ENCODE measurements at places on chromosomes 12 and 14.

DNA sequence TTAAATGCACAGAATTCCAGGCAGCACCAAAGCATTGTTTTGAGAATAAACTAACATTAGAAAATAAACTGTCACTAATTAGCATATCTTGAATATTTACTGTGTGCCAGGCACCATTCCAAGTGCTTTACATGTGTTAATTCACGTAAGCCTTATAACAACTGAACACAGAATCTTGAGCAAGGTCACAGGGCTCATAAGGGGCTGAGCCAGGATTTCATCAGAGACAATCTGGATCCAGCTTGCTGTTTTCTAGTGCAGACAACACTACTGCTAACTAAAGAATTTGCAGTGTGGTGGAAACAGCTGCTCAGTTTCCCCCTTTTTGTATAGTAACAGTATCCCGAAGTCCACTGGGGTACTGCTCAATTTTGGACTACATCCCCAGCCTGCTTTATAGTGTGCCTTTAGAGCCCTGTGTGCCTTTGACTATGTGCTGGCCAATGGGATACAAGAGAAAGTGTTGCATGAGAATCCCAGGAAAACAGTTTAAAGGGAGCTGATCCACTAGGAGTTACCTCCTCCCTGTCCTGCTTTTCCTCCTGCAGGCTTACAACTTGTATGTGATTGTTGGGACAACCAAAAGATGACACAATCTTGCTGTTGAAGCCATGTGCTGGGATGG lies 36.0 kb upstream of the RMST start:
- DNase-seq: no peak

GRCh38 chr12:75476071-75476470 lies 4.5 kb upstream of the GLIPR1 start:
- DNase-seq: no peak

DNA sequence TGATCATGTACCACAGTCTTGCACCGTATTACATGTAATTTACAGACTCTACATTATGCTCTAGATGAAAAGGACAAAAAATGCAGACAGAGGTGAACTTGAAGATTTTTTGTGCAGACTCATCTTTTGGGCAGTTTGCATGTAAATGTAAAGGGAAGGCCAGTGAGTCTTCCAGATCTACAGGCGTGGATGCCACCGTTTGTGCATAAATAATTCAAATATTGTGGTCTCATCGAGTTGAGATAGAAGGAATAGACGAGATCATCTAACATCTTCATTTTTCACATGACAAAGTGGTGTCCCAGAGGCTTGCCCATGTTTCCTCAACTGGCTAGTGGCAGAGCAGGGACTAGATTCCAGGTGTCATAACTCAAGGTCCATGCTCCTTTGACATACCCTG lies 125.2 kb downstream of the ALX1 start:
- DNase-seq: no peak

GRCh38 chr14:104975481-104976197 lies 2.5 kb downstream of the AHNAK2 start:
- DNase-seq: no peak

GRCh38 chr14:79570648-79571047 lies 640.7 kb downstream of the DIO2 start:
- DNase-seq: no peak

- no peak for DNase-seq
These were observed at the start of gene ALX1 for GRCh38 chr12:85280165-85280983. Gene ALX1 (plus strand): TSS chr12:85280220. CDS start chr12:85280262, 42 bp downstream.

DNA sequence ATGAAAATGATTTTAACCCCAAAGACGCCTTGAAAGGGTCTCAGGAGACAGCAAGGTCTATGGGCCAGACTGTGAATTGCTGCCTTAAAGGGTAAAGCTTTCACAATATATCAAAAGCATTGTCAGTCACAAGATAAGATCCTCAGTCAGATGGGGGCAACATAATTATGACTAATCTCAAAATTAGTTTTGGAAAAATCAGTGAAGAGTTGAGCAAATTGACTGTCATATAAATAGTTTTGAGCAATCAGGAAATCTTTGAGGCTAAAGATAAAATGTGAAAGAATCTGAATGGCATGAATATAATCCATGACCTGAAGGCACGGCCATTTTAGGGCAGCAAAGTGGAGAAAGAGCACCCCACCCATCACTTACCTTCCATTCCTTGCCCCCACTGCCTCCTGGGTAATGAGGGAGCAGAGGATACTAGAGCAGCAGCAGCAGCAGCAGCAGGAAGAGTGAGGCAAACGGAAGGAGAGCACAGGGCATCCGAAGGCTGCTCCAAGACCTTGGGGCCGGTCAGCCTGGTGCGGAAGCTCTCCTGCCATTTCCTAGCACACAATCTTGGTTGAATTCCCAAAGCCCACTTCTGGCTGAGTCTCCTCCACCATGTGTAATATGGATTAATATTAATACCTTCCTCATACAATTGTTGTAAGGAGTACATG lies 7.0 kb downstream of the STON2 start:
- DNase-seq: no peak

- DNase-seq: no peak
These were observed 40.2 kb downstream of the UBE3B start for GRCh38 chr12:109517619-109518018.

- DNase-seq: no peak
These were observed 334.6 kb upstream of the FKBP4 start for GRCh38 chr12:2460051-2460670.

GRCh38 chr12:27534060-27534764 lies 10.2 kb downstream of the PPFIBP1 start:
- no peak for DNase-seq

- no peak for DNase-seq
These were observed 18.6 kb upstream of the EIF5 start for GRCh38 chr14:103315351-103315911.
